ENCODE measurements at places on chromosomes 13 and 19. TPM values are rescaled to one million over a fixed set of nuclear protein-coding genes. Genes with fewer than 3 reads are reported as not detected.

The ARRDC5 gene
- total RNA-seq: not detected

DNA sequence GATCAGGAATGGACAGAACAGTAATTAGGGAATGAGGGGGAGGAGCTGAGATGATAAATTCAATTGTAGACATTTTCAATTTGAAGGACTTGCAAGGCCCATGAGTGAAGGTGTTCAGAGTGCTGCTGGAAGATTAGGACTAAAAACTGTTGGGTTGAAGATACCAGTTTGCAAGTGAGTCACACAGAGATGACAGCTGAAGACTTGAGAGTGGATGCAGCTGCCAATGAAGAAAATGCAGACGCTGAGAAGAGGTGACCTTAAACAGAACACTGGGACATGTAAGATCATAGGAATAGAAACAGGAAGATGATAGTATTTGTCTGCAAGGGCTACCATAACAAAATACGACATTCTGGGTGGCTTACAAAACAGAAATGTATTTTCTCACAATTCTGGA is 1716.5 kb upstream of the SLC10A2 start:
- no peaks in the 10 kb centered on the region for H3K36me3 ChIP-seq
- no peak overlapping the region for H3K4me3 ChIP-seq
- no peak overlapping the region for H3K27ac ChIP-seq

DNA sequence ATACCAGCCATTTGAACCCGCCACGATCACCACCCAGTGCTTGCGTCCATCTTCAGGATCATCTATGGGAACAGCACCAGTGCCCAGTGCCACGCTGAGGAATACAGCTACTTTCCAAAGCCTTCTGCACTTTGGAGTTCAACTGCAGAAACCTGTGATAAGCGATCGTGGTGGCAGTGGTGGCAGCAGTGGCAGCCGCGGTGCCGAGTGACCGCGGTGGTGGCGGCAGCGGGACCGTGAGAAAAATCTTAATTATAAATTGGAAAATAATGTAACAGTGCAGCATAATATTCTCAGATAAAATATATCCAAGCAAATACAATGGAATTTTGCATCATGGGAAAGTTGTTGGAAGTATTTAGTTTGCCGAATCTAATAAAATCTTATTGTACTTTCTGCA is 2270.9 kb downstream of the PCDH9 start:
- DNase-seq: no peak
- no peaks in the 10 kb centered on the region for H3K27me3 ChIP-seq
- H3K36me3 ChIP-seq: no peaks in the 10 kb centered on the region
- H3K4me3 ChIP-seq: no peak overlapping the region
- no peak overlapping the region for H3K27ac ChIP-seq

- DNase-seq: no peak
- no peak overlapping the region for H3K4me3 ChIP-seq
- H3K4me1 ChIP-seq: no peaks in the 10 kb centered on the region
These were observed 246.1 kb downstream of the UQCRFS1 start for GRCh38 chr19:28966737-28967399.

GRCh38 chr19:49272204-49272603 is 52.8 kb downstream of the SLC6A16 start:
- no peak overlapping the region for H3K27ac ChIP-seq
- H3K4me3 ChIP-seq: no peak overlapping the region
- H3K4me1 ChIP-seq: no peaks in the 10 kb centered on the region
- no peaks in the 10 kb centered on the region for H3K36me3 ChIP-seq
- no peaks in the 10 kb centered on the region for H3K27me3 ChIP-seq

DNA sequence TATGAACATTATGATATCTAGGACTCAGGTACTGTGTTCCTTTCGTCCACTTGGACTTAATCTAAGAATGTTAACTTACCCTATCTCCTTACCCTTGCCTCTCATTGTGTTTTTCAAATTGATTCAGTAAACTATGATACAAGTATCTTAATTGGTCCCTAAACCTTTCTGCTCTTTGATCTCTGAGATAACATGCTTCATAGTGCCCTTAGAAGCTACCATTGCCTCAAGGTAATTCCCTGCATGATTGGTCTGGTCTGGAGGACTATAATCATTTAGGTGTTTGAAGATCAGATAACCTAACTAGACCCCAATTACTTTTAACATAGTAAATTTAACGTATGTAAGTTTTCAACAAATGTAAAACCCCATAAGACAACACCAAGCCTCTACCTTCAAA is 169.9 kb upstream of the NBEA start:
- DNase-seq: no peak
- no peaks in the 10 kb centered on the region for H3K27me3 ChIP-seq
- no peaks in the 10 kb centered on the region for H3K4me1 ChIP-seq
- H3K27ac ChIP-seq: no peak overlapping the region
- no peaks in the 10 kb centered on the region for H3K36me3 ChIP-seq
- no peak overlapping the region for H3K4me3 ChIP-seq

DNA sequence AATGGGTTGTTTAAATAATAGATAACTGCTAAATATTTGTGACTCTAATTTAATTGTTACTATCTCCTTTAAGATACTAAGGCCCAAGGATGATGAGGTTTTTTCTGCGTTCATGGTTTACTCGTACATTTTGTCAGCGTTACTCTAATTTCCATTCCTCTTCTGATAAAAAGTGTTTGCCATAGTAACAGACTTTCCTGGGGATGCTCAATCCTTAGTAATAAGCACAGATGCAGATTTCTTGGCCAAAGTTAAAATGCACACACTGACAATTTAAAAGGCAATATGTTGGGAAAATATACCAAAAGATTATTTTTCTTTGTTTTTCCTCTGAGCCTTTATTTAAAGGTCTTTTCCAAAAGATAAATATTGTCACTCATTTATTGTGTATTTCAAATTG is 149.6 kb downstream of the IRS2 start:
- no peaks in the 10 kb centered on the region for H3K4me1 ChIP-seq
- no peaks in the 10 kb centered on the region for H3K27me3 ChIP-seq
- H3K36me3 ChIP-seq: no peaks in the 10 kb centered on the region
- no peak overlapping the region for H3K27ac ChIP-seq
- no peak overlapping the region for H3K4me3 ChIP-seq
